Activated T-cell treated with anti-CD3 and anti-CD28 coated beads for 24 hours (primary cell): ENCODE measurements at places on chromosomes 16 and 17.

DNA sequence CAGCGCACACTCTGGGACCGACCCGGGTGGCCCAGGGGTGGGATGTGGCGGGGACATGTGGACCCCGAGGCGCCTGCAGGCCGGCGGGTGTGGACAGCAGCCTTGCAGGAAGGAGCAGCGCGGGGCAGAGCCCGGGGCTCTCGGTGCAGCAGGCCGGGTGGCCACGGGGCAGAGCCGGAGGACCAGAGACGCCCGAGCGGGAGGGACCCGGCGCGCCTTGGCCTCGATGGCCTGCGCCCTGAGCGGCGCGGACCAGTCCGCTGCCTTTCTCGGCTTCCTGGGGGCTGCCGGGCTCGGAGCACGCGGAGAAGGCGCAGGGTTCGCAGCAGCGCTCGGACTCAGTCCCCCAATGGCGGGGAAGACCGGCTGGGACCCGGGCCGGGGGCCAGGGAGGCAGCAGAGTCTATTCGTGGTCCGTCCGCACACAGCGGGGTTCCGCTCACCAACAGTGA is 43.4 kb downstream of the OSBPL7 start:
- DNase-seq, result no peak

DNA sequence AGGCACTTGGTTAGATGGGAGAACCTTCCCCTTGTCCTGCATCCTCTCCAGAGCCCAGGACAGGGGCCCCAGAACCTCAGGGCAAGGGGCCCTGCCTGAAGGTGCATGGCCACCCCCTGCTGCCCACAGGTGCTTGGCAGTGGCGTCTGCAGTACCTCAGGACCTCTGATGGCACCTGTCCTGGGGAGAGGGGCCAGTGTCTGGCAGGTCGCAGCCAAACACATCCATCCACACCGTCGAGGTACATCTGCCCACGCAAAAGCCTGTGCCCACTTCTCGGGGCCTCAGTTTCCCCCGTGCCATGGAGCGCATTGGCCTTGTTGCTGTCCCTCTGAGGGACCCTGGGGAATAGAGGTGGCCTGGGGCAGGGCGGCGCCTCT is 9.3 kb downstream of the MAP2K3 start:
- DNase-seq, result no peak

DNA sequence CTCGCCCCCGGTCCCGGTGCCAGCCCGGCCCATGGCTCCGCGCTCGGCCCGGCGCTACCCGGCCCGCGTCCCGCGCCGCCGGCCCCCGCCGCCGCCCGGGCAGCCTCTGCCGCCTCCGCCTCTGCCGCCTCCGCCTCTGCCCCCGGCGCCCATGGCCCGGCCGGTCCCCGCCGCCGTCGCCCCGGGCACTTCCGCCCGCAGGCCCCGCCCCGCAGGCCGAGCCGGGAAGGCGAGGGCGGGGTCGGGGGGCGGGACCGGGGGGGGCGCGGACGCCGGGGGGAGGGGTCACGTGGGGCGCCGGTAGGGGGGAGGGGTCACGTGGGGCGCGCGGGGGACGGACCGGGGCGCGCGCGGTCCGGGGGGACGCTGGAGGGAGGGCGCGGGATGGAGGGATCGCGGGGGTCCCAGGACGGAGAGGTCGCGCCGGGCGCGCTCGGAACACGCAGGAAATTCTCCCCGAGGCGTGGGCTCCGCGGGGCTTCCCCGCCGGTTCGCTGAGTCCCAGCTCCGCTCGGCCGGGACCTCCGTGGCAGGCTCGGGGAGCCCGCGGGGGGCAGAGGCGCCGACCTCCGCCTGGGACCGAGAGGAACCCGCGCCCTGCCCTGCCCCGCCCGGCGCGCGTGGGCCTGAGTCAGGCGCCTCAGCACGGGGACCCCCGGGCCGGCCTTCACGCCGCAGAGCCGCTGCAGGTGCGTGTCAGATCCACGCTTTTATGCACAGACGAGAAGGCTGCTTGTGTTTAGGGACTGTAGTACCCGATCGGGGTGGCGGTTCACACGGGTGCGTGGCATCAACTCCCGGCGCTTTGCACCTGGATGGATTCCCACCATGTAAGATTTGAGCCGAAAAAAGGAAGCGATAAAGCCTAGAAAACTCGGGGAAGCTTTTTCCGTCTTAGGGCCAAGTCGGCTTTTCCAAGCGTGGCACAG is at the start of gene PGAP6:
Gene PGAP6 (minus strand): TSS at position 190 of the 929 bp plus-strand sequence. CDS start 157 bp downstream, at position 33.
- DNase-seq, result peak; percentile 58

DNA sequence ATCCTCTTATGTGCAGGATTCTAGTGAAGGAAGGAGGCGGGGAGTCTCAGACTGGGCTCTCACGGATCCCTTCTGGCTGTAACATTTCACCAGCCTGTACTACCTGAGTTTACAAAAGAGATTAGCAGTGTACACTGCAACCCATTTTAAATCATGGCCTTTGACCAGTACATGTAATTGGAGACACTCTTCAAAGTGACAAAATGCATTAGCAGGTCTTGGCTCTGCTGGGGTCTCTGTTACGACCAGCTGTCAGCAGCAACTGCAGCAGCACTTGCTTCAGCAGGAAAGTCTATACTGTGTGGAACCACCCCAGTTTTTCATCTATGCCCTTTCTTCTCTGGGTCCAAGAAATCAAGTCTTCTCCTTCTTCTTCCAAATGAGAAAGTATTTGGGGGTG is 322.8 kb upstream of the ASIC2 start:
- no peak for DNase-seq

GRCh38 chr17:36727052-36727451 is 125.7 kb downstream of the MRM1 start:
- DNase-seq, result no peak

GRCh38 chr16:533391-534123 is 6.0 kb downstream of the CAPN15 start:
- DNase-seq, result no peak

- no peak for DNase-seq
These were observed 240.7 kb downstream of the CDH13 start for GRCh38 chr16:82867485-82867884.

DNA sequence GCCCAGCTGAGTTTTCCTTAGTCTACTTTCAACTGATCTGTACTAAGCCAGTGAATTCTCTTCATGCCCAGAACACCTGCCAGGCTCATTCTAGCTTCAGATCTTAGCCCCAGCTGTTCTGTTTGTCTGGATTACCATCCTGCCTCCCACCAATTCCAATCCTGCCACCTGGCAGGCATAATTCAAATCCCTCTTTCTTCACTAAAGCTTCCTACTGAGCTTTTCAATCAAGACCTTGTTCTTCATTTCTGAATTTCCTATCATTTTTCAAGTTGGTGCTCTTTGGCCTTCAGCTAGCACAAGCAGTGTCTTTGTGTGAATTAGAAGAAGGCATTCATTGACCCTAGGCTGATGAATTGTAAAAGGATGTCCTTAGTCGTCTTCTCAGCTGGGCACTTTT is 357.6 kb downstream of the UTP18 start:
- no peak for DNase-seq

- DNase-seq, result no peak
These were observed 94.1 kb downstream of the PRKCB start for GRCh38 chr16:23929856-23930255.

DNA sequence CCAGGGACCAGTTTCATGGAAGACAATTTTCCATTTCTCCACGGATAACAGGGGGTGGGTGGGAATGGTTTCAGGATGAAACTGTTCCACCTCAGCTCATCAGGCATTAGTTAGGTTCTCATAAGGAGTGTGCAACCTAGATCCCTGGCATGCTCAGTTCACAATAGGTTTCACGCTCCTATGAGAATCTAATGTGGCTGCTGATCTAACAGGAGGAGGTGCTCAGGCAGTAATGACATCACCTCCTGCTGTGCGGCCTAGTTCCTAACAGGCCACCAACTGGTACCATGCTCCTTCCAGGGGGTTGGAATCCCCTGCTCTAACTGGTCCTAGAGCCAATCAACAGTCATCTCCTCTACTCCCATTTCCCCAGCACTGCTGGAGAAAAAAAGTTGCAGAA is 19.9 kb downstream of the TEX14 start:
- no peak for DNase-seq

DNA sequence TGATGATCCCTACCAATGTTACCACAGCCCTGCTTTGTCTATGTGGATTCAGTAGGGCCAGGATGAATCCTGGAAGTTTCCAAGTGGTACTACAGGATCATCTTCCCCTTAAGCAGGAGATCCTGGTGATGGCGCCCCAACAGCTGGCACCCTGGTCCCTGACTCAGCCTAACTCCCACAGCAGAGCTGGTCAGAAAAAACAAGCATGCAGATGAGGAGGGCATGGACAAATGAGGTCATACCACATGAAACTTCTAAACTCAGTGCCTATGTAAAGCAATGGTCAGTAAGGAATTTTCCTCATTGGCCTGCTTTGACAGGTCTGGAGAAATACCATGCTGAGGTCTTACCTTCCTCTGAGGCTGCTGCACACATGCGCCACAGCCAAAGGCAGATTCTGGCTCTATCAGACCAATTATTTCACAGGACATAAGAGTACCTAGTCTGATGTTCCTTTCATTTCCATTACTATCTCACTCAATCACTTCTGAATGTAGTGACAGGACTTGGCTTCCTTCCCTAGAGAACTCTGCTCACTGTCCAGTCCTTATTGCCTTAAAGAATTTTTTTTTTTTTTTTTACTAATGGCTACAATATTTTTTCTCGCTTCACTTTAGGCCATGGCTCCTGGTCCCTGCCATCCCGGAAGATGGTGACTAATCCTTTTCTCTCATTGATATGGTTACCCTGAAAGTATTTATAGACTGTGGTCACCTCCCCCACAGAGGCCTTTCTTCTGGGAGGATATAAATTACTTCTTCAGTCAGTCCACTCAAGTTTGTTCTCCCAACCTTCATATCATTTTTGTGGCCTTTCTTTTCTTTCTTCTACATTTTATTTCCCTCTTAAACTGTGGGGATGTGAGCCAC is 525.2 kb upstream of the PSMD7 start:
- DNase-seq, result no peak

DNA sequence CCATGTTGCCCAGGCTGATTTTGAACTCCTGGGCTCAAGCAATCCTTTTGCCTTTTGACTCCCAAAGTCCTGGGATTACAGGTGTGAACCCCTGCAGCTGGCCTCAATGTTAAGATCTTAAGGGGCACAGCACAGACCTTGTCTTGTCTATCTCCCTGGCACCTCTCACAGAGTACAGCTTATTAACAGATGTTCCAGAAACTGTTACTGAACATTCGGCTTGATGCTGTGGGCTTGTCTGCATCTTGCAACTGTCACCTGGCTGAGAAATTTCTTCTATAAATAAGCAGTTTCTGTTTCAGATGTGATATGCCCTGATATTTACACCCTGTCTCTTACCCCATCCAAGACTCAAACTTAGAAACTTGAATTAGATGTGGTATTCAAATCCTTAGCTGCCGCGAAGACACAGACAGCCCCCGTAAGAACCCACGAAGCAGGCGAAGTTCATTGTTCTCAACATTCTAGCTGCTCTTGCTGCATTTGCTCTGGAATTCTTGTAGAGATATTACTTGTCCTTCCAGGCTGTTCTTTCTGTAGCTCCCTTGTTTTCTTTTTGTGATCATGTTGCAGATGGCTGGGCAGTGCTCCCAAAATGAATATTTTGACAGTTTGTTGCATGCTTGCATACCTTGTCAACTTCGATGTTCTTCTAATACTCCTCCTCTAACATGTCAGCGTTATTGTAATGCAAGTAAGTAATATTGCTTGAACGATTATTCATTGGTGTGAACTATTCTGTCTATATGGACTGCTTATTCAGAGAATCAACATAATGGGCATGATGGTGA is at the start of gene TNFRSF17:
Gene TNFRSF17 (plus strand): TSS at position 450 of the 791 bp plus-strand sequence. CDS start 115 bp downstream, at position 565.
- no peak for DNase-seq

- DNase-seq, result no peak
These were observed 14.4 kb upstream of the KCNJ18 start for GRCh38 chr17:21677911-21678310.

DNA sequence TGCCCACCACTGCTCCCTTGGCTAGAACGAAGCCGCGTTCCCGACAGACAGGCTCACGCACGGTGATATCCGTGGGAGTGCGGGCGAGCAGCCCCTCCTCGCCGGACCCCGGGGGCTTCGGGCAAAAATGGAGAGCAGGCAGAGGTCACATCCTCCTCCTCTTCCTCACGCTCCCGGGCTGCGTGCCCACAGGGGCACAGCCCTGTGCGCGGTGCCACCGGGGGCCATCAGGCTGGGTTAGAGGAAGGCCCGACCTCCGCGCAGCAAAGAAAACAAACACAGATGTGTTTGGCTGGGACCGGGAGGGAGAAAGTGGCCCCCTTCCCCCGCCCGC is 519 bp upstream of the NTN1 start:
- DNase-seq, result no peak

DNA sequence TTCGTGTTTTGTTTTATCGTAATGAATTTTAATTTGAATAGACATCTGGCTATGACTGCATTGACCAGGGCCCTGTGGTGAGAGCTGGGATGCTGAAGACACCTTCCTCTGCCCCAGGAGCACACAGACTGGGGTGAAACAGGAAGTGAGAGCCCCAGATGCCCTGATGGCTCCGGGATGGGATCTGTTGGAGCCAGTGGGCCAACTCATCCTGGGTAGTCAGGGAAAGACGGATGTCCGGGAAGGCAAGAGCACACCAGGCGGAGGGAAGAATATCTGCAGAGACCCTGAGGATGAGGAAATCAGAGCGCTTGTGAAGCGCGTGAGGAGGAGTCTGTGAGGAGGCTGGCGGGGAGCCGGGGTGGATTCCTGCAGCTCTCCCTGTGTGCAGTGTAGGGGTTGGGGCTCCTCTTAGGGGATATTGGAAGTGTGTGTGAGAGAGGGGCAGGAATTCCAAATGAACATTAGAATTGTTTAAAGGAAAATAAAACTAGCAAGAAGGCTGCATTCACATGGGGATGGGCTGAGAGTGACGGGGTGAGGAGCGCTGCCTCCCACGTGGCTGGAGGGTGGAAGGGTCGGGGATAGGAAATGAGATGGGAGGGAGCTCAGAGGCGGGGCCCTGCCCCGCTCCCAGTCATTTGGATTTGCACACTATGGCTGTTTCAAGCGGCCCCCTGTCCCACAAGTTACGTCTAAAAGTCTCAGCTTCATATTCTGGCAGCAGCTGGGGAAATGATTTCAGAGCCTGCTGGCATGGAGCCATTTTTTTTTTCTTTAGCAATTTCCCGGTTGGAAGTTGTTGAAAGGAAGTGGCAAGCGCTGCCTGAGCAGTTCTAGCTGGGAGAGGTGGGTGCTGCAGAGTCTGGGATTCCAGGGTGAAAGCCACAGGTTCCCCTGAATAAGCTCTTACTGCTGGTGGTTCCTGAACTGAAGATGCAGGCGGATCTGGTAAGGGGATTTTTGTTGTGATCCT is 71.2 kb upstream of the LGALS9 start:
- DNase-seq, result no peak

DNA sequence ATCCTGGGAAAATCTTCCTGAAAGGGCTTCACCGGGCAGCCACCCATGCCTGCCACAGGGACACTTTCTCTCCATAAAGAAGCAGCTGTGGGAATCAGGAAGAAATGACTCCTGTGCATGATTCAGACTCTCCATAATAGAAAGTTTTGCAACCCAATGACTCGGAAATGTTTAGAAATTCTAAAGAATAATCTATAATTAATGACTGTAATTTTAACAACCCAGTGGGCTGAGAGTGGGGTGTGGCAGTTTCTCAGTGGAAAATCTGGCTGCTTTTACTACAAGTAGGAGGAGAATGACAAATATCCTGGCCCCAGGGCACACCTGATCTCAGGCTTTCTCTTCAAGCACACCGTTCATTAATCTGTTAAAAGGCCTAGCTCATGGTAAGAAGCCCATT is 25.7 kb downstream of the IRF8 start:
- DNase-seq, result peak; percentile 53

- no peak for DNase-seq
These were observed 268.1 kb downstream of the SOX9 start for GRCh38 chr17:72388765-72389473.

- no peak for DNase-seq
These were observed 90.9 kb upstream of the PLCG2 start for GRCh38 chr16:81688182-81688581.
